ENCODE measurements at places on chromosomes 5 and 9. TPM values are rescaled to one million over a fixed set of nuclear protein-coding genes. Genes with fewer than 3 reads are reported as not detected.

Gene BRINP1
- total RNA-seq: 3.3 TPM

Gene PCDHB7
- 0.59 TPM for total RNA-seq

Gene C9orf153
- 0.37 TPM for total RNA-seq

- H3K27ac ChIP-seq: peak overlapping the region; percentile 78
- peaks cover 1% of the 10 kb centered on the region for H3K4me1 ChIP-seq
- no peaks in the 10 kb centered on the region for H3K36me3 ChIP-seq
- peak overlapping the region; percentile 18 for H3K4me3 ChIP-seq
Measured at GRCh38 chr5:93588352-93589151, 5.5 kb downstream of the NR2F1 start.

DNA sequence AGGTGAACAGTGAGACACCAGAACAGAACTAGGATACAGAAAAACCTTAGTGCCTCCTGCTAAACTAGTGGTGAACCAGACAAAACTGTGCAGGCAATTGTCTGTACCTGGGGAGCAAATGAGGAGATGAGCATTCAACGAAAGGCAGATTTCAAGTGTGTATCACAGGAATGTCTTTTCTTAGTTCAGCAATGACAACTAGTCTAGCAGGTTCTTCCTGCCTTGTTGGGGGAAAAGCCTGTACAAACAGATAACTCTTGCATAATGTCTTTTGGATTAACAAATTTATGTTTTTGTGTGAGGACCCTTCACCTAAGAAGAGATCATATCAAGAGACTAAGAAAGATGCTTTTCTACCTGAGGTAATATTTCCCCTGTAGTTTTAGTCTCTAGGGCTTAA, 21.8 kb upstream of the DENND4C start:
- H3K4me1 ChIP-seq: peaks cover 5% of the 10 kb centered on the region
- no peak overlapping the region for H3K4me3 ChIP-seq
- no peak for DNase-seq
- no peaks in the 10 kb centered on the region for H3K27me3 ChIP-seq
- H3K27ac ChIP-seq: no peak overlapping the region
- H3K36me3 ChIP-seq: no peaks in the 10 kb centered on the region

DNA sequence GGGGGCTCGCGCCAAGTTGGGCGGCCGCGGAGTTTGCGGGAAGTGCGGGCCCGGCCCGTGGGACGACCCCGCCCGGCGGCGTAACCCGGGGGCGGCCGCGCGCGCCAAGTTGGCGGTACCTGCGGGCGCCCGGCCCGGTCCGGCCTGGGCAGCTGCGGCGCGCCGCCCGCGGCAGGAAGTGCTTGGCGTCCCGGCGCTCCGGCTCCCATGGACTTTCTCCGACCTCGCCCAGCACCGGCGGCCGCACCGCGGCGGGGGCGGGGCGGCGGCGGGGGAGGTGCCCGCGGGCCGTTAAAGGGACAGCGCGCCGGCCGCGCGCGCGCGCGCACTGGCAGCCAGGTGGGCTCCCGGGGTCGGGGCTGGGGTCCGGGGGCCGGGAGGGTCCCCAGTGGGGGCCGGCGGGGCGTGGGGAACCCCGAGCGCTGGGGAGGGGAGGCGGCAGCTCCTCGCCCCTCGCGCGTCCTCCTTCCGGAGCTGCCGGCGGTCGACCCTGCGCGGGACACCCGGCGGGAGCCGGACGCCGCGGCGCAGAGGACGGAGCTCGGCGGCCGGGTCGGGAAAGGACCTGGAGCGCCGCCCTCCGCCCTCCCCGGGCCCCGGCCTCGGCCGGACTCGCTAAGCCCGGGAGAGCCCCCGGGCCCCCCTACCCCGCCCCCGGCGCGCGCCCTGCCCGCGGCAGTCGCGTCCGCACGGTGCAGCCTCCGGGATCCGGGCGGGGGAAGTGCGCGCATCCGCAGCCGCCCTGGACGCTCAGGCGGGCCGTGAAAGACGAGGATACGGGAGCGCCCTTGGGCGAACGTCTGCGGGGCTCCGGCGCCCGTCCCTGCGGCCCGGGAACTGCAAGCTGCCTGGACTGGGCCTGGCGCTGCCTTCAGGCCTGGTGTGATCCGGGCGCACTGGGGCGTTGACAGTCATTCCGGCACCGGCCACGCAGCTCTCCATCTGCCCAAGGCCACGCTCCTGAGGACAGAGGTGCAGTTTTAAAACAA, at the start of gene NACC2:
TSS of gene NACC2 (minus strand) at position 220 of the 989 bp plus-strand sequence. CDS start 44,768 bp downstream, outside the sequence.
- peaks cover 10% of the 10 kb centered on the region for H3K4me1 ChIP-seq
- peaks cover 4% of the 10 kb centered on the region for H3K36me3 ChIP-seq
- DNase-seq: peak; percentile 83

GRCh38 chr5:155953335-155953734, 373.6 kb upstream of the SGCD start:
- DNase-seq: no peak
- peak overlapping the region; percentile 24 for H3K4me3 ChIP-seq
- peaks cover 6% of the 10 kb centered on the region for H3K4me1 ChIP-seq
- no peak overlapping the region for H3K27ac ChIP-seq
- H3K27me3 ChIP-seq: no peaks in the 10 kb centered on the region

DNA sequence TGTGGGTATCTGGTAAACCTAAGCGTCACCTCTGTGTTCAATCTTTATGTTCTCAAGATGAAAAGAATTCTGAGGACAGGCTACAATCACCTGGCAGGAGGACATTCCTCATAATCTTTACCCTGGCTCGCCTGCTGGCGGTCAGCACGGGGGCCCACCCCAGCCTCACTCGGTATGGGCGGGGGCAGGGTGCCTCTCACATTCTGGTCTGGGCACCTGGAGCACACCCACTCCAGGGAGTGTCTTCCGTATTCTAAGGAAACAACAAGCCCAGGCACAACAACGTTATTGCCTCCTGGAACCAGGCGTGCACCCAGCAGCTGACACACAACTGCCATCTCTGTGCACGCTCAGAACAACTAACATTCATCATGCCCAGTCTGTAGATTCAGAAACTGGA, 179.8 kb downstream of the ROR2 start:
- H3K27me3 ChIP-seq: no peaks in the 10 kb centered on the region
- H3K36me3 ChIP-seq: peaks cover 100% of the 10 kb centered on the region
- H3K27ac ChIP-seq: no peak overlapping the region
- H3K4me3 ChIP-seq: no peak overlapping the region
- H3K4me1 ChIP-seq: peaks cover 14% of the 10 kb centered on the region

DNA sequence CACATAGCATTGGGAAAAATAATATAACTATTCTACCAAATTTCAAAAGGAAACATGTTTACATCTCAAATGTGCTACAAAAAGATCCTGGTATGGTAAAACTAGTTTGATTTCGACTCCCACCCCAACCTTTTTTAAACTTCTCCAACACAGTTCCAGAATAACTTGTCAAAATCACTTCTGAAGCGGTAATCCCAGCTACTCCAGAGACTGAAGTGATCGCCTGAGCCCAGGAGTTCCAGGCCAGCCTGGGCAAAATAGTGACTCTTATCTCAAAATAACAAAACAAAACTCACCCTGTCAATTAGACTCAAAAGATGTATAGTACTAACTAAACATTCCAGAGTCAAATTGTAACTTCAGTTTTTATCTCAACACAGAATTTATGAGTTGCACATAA, 71.3 kb upstream of the RNF38 start:
- no peak for DNase-seq
- no peak overlapping the region for H3K4me3 ChIP-seq
- no peaks in the 10 kb centered on the region for H3K27me3 ChIP-seq
- no peak overlapping the region for H3K27ac ChIP-seq
- peaks cover 9% of the 10 kb centered on the region for H3K36me3 ChIP-seq

DNA sequence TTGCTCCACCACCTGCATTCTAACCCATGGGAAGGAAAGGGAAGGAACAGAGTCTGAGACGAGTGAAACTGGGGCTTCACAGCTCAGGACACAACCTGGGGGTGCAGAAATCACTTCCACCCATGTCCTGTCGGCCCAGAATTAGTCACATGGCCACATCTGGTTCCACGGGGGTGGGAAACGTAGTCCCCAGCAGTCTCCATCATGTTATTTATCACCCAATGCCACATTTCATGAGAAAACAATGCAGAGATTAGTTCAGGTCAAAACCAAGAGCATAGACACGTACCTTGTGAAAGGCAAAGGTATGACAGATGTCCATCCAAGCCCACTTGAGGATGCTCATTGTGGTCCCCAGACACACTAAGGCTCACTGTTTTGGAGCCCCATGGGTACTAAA, 125.1 kb downstream of the MED10 start:
- DNase-seq: no peak
- no peak overlapping the region for H3K27ac ChIP-seq
- no peak overlapping the region for H3K4me3 ChIP-seq
- no peaks in the 10 kb centered on the region for H3K4me1 ChIP-seq
- H3K36me3 ChIP-seq: no peaks in the 10 kb centered on the region

Gene DYNC2I2
- total RNA-seq: 108 TPM

GRCh38 chr5:57903458-57903857, 420.8 kb upstream of the ACTBL2 start:
- no peak overlapping the region for H3K27ac ChIP-seq
- no peaks in the 10 kb centered on the region for H3K36me3 ChIP-seq
- H3K4me3 ChIP-seq: no peak overlapping the region
- H3K4me1 ChIP-seq: no peaks in the 10 kb centered on the region

GRCh38 chr5:119355244-119355638, 578 bp upstream of the TNFAIP8 start:
- peak; percentile 73 for DNase-seq
- no peaks in the 10 kb centered on the region for H3K27me3 ChIP-seq
- H3K4me1 ChIP-seq: peaks cover 13% of the 10 kb centered on the region
- H3K4me3 ChIP-seq: peak overlapping the region; percentile 83
- no peak overlapping the region for H3K27ac ChIP-seq
- H3K36me3 ChIP-seq: peaks cover 3% of the 10 kb centered on the region

GRCh38 chr5:95191330-95191729, 93.6 kb downstream of the MCTP1 start:
- H3K27me3 ChIP-seq: no peaks in the 10 kb centered on the region
- H3K4me1 ChIP-seq: no peaks in the 10 kb centered on the region
- DNase-seq: no peak
- H3K36me3 ChIP-seq: no peaks in the 10 kb centered on the region
- H3K27ac ChIP-seq: no peak overlapping the region
